ENCODE measurements at places on chromosomes 2 and 18.

GRCh38 chr2:135786823-135787222 lies 45.2 kb downstream of the UBXN4 start:
- no peaks in the 10 kb centered on the region for H3K27me3 ChIP-seq
- peaks cover 41% of the 10 kb centered on the region for H3K36me3 ChIP-seq
- H3K27ac ChIP-seq, result no peak overlapping the region
- H3K4me3 ChIP-seq, result no peak overlapping the region
- DNase-seq, result no peak
- peaks cover 24% of the 10 kb centered on the region for H3K4me1 ChIP-seq

DNA sequence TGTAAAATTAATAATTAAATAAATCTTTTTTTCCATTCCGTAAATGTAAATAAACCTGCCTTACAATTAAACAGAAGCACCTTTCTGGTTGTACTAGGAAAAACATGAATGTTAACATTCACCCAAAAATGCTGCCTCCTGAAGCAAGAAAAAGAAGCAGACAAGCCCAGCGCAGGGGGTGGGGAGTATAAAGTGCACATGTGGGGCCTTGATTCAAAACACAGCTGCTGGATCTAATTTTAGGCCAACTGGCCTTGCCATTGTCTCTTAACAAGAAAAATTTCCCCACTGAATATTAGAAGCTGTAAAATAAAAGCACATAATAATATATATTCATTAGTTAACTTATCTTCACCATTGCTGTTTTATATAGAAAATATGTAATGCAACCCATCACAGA lies 28.3 kb downstream of the TCF4 start:
- H3K27me3 ChIP-seq, result no peaks in the 10 kb centered on the region
- peak; percentile 50 for DNase-seq
- H3K4me1 ChIP-seq, result peaks cover 30% of the 10 kb centered on the region
- H3K36me3 ChIP-seq, result peaks cover 29% of the 10 kb centered on the region
- no peak overlapping the region for H3K4me3 ChIP-seq

GRCh38 chr18:45691816-45692179 lies 32.2 kb upstream of the SLC14A1 start:
- no peaks in the 10 kb centered on the region for H3K27me3 ChIP-seq
- H3K27ac ChIP-seq, result no peak overlapping the region
- H3K4me1 ChIP-seq, result peaks cover 44% of the 10 kb centered on the region
- no peak for DNase-seq
- H3K36me3 ChIP-seq, result no peaks in the 10 kb centered on the region
- H3K4me3 ChIP-seq, result no peak overlapping the region

- no peaks in the 10 kb centered on the region for H3K27me3 ChIP-seq
- DNase-seq, result no peak
- no peaks in the 10 kb centered on the region for H3K4me1 ChIP-seq
- H3K4me3 ChIP-seq, result no peak overlapping the region
Observed at GRCh38 chr2:199798831-199799580, 52.0 kb downstream of the FTCDNL1 start.

DNA sequence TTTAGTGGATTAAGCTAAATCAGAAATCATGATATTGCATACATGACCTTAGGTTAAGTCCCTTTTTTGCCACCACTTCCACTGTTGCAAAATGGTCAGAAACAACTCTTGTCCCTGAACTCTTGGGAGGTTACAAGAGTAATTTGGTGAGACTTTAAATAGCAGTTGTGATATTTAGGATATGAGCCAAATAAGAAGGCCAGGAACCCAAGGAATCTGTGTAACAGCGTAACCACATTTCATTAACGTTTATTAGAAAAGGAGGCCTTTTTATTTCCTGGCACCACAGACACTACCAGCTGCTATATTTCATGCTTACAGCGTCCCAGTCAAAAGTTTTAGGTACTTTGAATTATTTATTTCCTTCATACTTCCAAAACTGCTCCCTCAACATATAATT lies 268.0 kb downstream of the GPD2 start:
- H3K36me3 ChIP-seq, result no peaks in the 10 kb centered on the region
- no peak overlapping the region for H3K4me3 ChIP-seq
- no peak overlapping the region for H3K27ac ChIP-seq
- H3K4me1 ChIP-seq, result no peaks in the 10 kb centered on the region
- DNase-seq, result no peak

GRCh38 chr18:22695674-22696073 lies 237.5 kb upstream of the RBBP8 start:
- H3K4me3 ChIP-seq, result no peak overlapping the region
- DNase-seq, result no peak
- H3K36me3 ChIP-seq, result no peaks in the 10 kb centered on the region
- H3K27me3 ChIP-seq, result no peaks in the 10 kb centered on the region
- H3K27ac ChIP-seq, result no peak overlapping the region

DNA sequence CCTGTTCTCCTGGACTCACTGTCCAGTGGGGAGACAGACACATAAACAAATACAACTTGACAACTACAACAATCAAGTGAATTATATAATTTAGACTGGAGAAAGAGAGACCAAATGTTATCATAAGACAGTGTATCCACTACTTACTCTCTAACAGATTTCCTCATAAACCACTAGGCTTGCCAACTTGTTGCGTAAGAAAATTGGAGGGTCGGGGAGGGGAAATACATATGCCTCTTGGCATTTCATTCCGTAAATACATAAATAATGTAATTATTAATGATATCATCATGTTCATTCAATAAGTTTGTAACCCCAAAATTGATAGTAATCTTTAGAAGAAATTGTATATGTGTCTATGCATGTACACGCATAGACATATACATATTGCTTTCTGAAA lies 14.9 kb downstream of the RAB6D start:
- no peak overlapping the region for H3K4me3 ChIP-seq
- H3K27me3 ChIP-seq, result no peaks in the 10 kb centered on the region
- H3K36me3 ChIP-seq, result no peaks in the 10 kb centered on the region
- no peak for DNase-seq
- H3K27ac ChIP-seq, result no peak overlapping the region
- H3K4me1 ChIP-seq, result no peaks in the 10 kb centered on the region

DNA sequence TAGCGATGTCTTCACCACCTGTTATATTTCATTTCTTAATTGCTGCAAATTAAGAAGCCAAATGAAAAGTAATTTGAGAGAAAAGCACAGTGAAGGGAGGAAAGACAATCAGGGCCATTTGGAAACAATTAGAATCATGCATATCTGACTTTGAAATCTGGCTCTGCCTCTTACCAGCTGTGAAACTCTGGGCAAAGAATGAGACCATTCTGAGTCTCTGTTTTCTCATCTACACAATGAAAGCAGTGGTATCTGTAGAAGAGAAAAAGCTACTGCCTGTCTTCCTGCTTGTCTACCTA lies 334.5 kb upstream of the CYRIA start:
- no peaks in the 10 kb centered on the region for H3K36me3 ChIP-seq
- no peak overlapping the region for H3K4me3 ChIP-seq
- no peaks in the 10 kb centered on the region for H3K27me3 ChIP-seq
- H3K27ac ChIP-seq, result no peak overlapping the region

DNA sequence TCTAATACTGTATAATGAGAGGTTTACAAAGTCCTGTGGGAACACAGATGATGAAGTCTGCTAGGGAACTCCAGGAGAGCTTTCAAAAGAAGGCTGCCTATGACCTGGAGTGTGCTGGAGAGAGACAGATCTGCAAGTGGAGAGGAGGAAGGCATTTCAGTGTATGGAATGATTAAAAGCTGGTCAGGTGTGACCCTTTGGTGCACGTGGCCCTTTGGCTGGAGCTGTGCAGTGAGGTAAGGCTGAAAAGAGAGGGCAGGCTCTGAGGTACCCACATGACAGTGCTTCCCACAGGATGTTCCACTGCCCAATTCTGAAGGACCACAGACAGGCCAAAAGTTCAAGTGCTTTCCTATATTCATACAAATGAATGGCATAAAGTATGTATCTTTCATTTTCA lies 157.1 kb downstream of the DYM start:
- no peaks in the 10 kb centered on the region for H3K27me3 ChIP-seq
- peaks cover 8% of the 10 kb centered on the region for H3K4me1 ChIP-seq
- no peak overlapping the region for H3K4me3 ChIP-seq
- no peak overlapping the region for H3K27ac ChIP-seq
- no peak for DNase-seq

GRCh38 chr2:43798300-43798699 lies 24.5 kb downstream of the DYNC2LI1 start:
- H3K27ac ChIP-seq, result no peak overlapping the region
- H3K27me3 ChIP-seq, result no peaks in the 10 kb centered on the region
- no peak for DNase-seq
- no peak overlapping the region for H3K4me3 ChIP-seq
- no peaks in the 10 kb centered on the region for H3K36me3 ChIP-seq

DNA sequence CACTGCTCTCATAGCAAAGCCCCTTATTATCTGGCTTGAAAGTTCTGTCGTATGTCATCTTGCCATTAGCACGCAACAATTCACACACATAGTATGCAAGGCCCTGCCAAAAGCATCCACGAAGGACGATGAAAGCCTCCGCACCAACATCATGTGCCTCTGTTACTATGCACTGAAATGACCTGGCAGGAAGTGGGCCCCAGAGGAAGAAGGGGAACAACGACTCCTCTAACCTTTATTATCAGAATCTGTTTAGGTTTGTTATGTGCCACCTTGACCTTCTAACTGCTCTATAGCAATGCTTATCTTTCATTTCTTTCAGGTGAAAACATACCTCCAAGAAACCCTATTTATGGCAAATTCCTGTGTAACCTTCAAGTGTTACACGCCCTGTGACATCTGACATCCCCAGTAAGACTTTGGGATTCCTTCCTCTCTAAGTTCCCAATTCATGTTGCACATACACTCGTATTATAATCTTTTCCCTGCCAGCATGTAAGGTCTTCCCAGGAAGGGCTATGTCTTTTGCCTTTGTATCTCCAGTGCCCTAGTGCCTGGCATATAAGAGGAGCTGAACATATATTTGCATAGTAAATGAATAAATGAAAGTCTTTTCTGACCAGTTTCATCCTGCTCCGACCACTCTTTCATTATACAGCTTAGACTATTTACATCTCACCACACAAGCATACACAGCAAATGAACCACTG lies 7.0 kb upstream of the NDUFV2 start:
- H3K4me3 ChIP-seq, result no peak overlapping the region
- H3K27me3 ChIP-seq, result no peaks in the 10 kb centered on the region
- no peak for DNase-seq

DNA sequence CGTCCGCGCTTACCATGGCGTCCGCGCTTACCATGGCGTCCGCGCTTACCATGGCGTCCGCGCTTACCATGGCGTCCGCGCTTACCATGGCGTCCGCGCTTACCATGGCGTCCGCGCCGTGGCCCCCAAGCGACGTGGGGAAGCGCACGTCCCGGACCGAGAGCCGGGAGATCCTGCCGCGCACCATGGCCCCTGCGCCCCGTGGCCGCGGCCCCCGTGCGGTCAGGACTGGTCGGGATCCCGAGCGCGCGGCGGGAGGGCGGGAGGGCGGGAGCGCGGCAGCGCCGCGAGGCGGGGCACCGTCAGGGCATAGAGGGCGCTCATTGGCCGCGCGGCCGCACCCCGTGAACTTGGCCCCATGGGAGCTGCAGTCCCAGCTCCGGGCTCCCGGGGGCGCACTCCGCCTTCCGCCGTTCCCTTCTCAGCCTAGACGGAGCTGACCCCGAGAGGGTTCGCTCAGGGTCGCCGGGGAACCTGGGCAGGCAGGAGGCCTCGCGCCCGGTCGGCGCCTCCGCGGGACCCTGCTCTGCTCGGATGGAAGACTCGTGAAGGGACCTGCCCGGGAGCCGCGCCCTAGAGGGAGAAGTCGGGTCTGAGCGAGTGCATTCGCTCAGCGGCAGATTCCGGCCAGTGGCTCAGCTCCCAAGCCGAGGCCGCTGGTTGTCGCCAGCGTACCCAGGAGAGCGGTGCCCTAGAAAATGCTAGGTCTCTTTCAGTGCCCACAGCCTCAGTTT lies at the start of gene ENOSF1:
Gene ENOSF1 (minus strand): TSS at position 230 of the 734 bp plus-strand sequence. CDS start 43 bp downstream, at position 187.
- H3K36me3 ChIP-seq, result peaks cover 14% of the 10 kb centered on the region
- peak within 1 kb of the TSS; percentile 55 for H3K27ac ChIP-seq
- H3K27me3 ChIP-seq, result no peaks in the 10 kb centered on the region
- H3K4me3 ChIP-seq, result peak within 1 kb of the TSS; percentile 87
- peaks cover 18% of the 10 kb centered on the region for H3K4me1 ChIP-seq

- no peak overlapping the region for H3K4me3 ChIP-seq
- H3K4me1 ChIP-seq, result no peaks in the 10 kb centered on the region
- no peak overlapping the region for H3K27ac ChIP-seq
Observed at GRCh38 chr2:11073776-11074175, 81.5 kb upstream of the SLC66A3 start.

GRCh38 chr2:231047274-231047922 lies 9.3 kb upstream of the PSMD1 start:
- H3K4me3 ChIP-seq, result no peak overlapping the region
- DNase-seq, result no peak
- H3K4me1 ChIP-seq, result peaks cover 17% of the 10 kb centered on the region

- H3K36me3 ChIP-seq, result no peaks in the 10 kb centered on the region
- H3K27ac ChIP-seq, result no peak overlapping the region
- no peak for DNase-seq
Observed at GRCh38 chr2:115389024-115389423, 946.6 kb downstream of the DPP10 start.

DNA sequence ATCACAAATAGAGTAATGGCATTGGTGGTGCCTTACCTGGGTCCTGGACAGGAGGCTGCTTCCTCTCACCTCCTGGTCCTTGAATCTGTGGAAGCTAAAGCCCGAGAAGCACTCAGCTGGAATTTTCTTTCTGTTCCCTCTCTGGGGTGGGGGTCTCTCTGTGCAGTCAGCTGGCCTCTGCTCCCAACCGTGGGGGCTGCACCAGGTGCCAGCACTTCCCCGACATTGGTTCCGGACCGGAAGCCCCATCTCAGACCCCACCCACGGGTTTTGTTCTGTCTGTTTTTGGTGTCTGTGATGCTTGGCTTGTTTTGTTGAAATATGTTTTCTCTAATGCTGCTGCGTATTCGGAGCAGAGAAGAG lies 154.7 kb downstream of the TWIST2 start:
- H3K27me3 ChIP-seq, result no peaks in the 10 kb centered on the region
- H3K27ac ChIP-seq, result no peak overlapping the region
- H3K4me1 ChIP-seq, result no peaks in the 10 kb centered on the region
- no peak overlapping the region for H3K4me3 ChIP-seq
- no peak for DNase-seq

- H3K36me3 ChIP-seq, result no peaks in the 10 kb centered on the region
- H3K27ac ChIP-seq, result no peak overlapping the region
- H3K4me1 ChIP-seq, result no peaks in the 10 kb centered on the region
- no peak for DNase-seq
- no peak overlapping the region for H3K4me3 ChIP-seq
- H3K27me3 ChIP-seq, result no peaks in the 10 kb centered on the region
Observed at GRCh38 chr2:199383021-199383420, 74.7 kb downstream of the SATB2 start.

DNA sequence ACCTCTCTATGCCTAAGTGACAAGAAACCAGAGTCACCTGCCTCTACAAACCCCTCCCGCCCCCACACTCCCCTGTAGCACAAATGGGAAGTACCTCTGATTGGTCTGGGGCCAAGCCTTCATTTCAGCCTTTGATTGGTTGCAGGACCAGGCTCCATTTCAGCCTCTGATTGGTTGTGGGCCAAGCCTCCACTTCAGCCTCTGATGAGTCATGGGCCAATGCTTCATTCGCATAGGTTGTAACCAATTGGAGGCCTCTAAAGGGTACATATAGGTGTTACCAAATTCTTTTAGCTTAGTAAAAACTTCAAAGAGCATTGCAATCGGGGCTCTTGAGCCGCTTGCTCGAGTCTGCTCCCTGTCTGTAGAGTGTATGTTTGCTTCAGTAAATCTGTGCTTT lies 25.0 kb downstream of the CCDC102B start:
- no peak for DNase-seq
- H3K27me3 ChIP-seq, result 0 out of 2 replicates have a peak, but pooled peaks cover 6% of the 10 kb centered on the region
- H3K36me3 ChIP-seq, result no peaks in the 10 kb centered on the region
- H3K27ac ChIP-seq, result no peak overlapping the region

GRCh38 chr2:121776885-121777698 lies 21.6 kb downstream of the TSN start:
- H3K36me3 ChIP-seq, result no peaks in the 10 kb centered on the region
- no peaks in the 10 kb centered on the region for H3K4me1 ChIP-seq
- no peak overlapping the region for H3K4me3 ChIP-seq
- H3K27ac ChIP-seq, result no peak overlapping the region

Measured in Karpas-422 (cell line).